NCI-H1048 (cell line): ENCODE measurements at places on chromosomes 7 and 10.

GRCh38 chr10:7133278-7133677, 277.6 kb downstream of the SFMBT2 start:
- no peak for DNase-seq

- no peak for DNase-seq
Observed at GRCh38 chr10:4070921-4071660, 286.1 kb upstream of the KLF6 start.

- no peak for DNase-seq
Observed at GRCh38 chr7:92968502-92968901, 132.1 kb upstream of the CDK6 start.

GRCh38 chr10:71911296-71911953, 52.8 kb upstream of the CHST3 start:
- DNase-seq = no peak

GRCh38 chr7:95669513-95669912, 73.2 kb upstream of the PDK4 start:
- DNase-seq = no peak

- no peak for DNase-seq
Observed at GRCh38 chr10:132679217-132679595, 106.7 kb downstream of the NKX6-2 start.

DNA sequence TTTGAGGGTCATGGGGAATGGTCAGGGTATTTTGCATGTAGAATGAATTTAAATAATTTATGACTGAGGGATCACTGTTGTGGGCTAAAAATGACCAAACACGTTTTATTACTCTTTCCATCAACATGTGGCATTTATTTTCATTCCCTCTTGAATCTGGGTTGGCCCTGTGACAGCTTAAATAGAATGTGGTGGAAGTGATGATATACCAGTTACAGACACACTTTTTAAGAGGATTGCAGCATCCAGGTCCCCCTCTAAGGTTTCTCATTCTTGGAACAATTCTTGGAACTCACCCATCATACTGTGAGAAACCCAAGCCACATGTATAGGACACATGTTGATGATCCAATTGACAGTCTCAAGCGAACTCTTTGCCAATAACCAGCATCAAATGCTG, 272.4 kb downstream of the ETV1 start:
- no peak for DNase-seq

GRCh38 chr10:84075226-84076046, 63.9 kb upstream of the GHITM start:
- DNase-seq = no peak

- no peak for DNase-seq
Observed at GRCh38 chr7:42292991-42293521, 56.0 kb upstream of the GLI3 start.

GRCh38 chr7:19404912-19405329, 259.7 kb upstream of the FERD3L start:
- DNase-seq = no peak

DNA sequence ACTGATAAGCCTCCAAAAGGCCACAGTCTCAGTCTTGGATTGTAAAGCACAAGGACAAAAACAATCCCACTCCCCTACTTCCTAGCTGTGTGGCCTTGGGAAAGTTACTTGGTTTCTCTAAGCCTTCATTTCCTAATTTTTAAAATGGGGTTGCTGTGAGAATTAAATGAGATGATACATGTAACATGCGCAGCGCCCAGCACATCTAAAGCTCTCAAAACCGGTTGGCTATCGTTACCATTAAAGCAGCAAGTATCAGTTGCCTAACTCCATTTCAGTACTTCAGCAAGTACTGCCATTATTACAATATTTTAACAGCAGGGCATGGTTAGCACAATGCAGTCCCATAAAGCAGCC, 1.9 kb downstream of the NRCAM start:
- DNase-seq = no peak

- no peak for DNase-seq
Observed at GRCh38 chr7:120567204-120567603, 290.7 kb downstream of the TSPAN12 start.

- DNase-seq = peak; percentile 52
Observed at GRCh38 chr10:125060826-125061556, 99.4 kb downstream of the CTBP2 start.

- DNase-seq = no peak
Observed at GRCh38 chr10:50063100-50063499, 4.7 kb upstream of the WASHC2A start.

- no peak for DNase-seq
Observed at GRCh38 chr7:11607686-11608085, 224.3 kb downstream of the THSD7A start.

GRCh38 chr10:11616021-11616420, 4.6 kb upstream of the USP6NL start:
- DNase-seq = no peak

DNA sequence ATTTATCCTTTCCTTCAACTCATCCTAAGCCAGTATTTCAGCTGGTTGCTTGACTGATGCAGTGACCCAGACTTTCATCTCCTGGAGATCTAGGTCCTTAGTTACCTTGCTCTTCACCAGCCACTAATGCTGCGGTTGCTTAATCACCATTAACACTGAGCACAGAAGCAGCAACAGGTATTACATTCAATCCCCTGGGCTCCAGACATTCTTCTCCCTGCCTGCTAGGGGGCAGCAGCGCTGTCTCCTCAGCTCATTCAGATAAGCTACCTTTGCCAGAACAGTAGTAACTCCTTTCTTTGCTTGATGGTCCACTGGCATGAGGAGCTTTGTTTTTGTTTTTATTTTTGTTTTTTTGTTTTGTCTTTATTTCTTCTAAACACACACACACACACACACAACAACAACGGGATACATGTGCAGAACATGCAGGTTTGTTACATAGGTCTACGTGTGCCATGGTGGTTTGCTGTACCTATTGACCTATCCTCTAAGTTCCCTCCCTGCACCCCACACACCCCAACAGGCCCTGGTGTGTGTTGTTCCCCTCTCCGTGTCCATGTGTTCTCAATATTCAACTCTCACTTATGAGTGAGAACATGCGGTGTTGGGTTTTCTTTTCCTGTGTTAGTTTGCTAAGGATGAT, 1043.2 kb upstream of the C7orf33 start:
- no peak for DNase-seq

- DNase-seq = no peak
Observed at GRCh38 chr10:118966850-118967125, 62.7 kb upstream of the NANOS1 start.

DNA sequence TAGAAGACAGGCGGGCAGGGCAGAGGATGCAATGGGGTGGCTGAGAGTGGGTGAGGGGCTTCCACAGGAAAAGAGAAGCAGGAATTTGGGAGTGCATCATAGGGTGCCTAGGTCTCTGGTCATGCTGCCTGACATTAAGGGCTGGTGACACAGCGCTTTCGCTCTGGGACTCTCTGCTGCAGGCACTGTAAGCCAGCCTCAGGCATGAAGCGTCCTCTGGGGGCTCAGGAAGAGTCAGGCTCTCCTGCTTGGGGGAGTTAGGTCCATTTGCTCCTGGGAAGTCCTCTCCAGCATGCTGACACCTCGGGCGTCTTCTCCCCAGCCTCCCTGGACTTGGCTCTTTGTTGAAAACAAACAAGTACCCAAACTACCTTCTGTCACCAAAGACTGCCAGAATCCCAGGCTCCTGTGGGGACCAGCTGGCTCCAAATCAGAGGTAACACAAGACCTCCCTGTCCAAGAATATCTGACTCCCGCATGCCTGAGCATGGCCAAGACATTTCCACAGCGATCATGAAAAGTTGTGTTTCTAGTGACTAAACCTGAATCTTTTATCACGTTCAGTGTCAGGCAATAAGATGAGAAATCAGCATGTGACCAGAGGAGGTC, 55.4 kb downstream of the GPR26 start:
- DNase-seq = no peak

GRCh38 chr7:25026156-25026555, 46.2 kb upstream of the OSBPL3 start:
- DNase-seq = no peak

DNA sequence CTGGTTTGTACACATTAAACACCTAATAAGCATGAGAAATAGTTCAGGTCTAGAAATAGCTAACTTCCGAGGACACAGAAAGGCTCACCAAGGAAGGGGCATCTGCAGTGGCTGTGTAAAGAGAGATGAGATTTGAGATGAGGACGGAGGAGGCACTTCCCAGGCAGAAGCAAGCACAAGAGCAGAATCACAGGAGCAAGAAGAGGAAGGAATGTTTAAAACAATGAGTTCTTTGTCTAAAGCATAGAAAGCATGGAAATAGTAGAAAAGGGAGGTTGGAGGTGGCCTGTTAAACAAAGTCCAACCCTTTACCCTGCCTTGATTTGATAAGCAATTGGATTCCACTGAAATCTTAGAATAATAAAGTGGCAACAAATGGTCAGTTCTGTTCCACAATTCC, 11.6 kb upstream of the PON3 start:
- no peak for DNase-seq

GRCh38 chr10:121838149-121838548, 89.7 kb downstream of the ATE1 start:
- no peak for DNase-seq

- DNase-seq = no peak
Observed at GRCh38 chr7:29599026-29599425, 35.4 kb downstream of the PRR15 start.

DNA sequence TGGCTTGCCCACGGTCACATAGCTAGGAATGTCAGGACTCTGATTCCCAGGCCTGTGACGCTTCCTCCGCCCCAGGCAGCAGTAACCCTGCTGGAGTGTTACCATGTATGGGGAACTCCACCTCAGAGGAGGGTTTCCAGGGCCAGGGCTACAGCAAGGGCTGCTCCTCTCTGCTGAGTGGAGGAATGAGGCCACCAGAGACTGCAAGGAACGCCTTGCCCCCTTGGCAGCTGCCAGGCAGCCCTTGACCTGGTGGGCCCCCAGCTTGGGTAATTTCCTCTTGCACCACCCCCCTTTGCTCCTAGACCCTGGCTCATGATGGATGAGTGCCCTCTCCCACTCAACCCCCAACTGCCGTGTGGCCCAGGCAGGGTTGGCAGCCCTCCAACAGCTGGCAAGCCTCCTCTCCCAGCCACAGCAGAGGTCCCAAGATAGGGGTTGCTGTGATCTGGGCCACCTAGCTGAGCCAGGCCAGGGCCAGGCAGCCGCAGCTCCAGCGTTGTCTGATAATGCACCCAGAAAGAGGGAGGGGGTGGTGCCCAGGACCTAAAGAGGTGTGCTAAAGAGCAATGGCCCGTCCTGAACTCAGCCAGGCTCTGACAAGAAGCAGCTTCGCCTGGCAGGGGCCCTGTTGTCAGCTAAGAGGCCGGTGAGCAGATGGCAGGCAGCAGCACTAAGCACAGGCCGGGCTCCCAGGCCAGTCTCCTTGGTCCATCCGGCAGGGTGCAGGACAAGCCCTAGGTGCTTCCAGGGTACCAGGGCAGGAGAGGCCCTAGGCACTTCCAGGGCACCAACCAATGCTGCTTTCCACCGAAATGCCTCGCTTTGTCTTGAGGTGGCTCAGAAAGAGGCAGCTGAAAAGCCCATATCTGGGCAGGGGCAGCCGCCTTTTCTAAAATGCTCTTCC, 35.4 kb downstream of the DRGX start:
- no peak for DNase-seq

DNA sequence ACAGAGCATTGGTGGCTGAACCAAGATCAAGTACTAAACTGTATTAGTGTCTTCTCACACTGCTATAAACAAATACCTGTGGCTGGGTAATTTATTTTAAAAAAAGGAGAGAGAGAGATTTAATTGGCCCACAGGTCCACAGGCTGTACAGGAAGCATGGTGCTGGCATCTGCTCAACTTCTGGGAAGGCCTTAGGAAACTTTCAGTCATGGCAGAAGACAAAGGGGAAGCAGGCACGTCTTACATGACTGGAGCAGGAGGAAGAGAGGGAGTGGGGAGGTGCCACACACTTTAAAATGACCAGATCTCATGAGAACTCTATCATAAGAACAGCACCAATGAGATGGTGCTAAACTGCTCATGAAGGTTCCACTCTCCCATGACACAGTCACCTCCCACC, 95.2 kb upstream of the JCAD start:
- no peak for DNase-seq

DNA sequence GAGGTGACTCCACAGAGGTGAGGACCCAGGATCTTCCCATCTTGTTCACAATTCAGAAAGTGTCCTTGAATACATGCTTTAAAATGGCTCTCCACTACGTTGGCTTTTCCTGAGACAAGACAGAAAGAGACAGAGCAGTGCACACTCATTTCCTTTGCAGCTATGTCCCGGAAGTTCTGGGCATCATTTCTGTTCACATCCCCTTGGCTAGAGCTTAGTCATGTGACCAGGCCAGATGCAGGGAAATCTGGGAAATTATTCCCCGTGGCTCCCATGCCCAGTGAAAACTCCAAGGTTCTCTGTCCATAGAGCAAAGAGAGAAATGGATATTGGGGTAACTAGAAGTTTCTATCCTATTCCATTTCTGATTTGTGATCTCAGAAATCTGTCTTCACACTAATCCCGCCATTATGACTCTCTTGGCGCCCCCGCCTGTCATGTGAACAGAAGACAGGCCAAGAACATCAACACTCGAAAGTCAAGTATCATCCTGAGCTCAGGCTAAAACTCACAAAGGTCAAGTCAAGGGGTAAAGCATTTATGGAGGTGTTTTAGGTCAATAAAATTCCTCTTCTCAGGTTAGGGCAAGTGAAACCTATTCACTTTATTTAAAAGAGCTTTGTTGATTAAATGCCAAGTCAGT, 251.4 kb upstream of the HABP2 start:
- DNase-seq = no peak

- DNase-seq = no peak
Observed at GRCh38 chr7:22694597-22695207, 32.3 kb upstream of the IL6 start.

- DNase-seq = no peak
Observed at GRCh38 chr7:139675127-139676125, 102.4 kb downstream of the HIPK2 start.

DNA sequence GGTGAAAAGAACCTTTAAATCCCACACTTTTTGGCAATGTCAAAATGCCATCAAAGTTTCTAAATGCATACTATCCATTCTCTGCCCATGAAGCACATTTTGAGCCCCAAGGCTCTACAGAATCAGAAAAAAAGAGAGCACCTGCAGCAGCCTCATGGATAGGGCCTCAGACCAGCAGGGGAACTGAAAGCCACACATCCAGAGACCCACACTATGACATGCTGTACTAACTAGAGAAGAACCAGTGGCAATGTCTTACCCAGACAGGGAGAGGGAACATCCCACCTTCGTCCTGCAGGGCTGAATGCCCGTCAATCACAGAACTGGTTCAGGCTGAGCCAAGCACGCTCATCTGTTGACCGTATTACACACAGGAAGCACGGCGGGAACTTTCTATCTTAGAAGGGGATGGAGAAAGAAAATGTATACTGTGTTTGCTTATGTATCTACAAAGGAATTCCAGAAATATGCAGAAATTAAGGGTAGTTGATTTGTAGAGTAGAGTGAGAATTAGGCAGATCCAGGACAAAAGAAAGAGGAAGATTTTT, 237.2 kb downstream of the GLI3 start:
- no peak for DNase-seq

GRCh38 chr10:100987685-100988049, 324 bp downstream of the TWNK start:
- DNase-seq = no peak

GRCh38 chr10:79262131-79262530, 85.1 kb upstream of the PPIF start:
- DNase-seq = no peak
